H9 (cell line): ENCODE measurements at places on chromosomes 13 and 19. TPM values are rescaled to one million over a fixed set of nuclear protein-coding genes. Genes with fewer than 3 reads are reported as not detected.
A peak's percentile ranks its signal among the peaks of the same experiment; 100 is the strongest.

DNA sequence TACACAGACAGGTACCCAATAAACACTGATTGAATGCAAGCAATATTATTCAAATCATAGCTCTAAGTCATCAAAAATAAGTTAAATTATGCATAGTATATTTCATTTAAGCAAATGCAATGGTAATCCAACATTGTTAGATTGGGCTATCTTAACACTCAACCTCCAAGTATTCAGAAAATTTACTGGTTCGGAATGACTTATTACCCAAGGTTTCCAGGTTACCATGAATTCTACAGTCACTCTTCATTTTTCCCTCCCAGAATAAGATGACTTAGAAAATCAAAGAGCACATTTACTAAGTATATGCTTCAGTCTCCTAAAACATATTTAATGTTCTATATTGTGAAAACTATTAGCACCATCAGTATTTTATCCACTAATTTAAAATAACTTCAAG, 6.0 kb downstream of the UBL3 start:
- DNase-seq = no peak
- H3K27ac ChIP-seq = no peak overlapping the region
- H3K4me1 ChIP-seq = peaks cover 5% of the 10 kb centered on the region; the same call in 1 of the 2 replicates
- H3K36me3 ChIP-seq = no peaks in the 10 kb centered on the region
- no peak overlapping the region for H3K4me3 ChIP-seq

- H3K4me1 ChIP-seq = no peaks in the 10 kb centered on the region
- no peak for DNase-seq
- H3K4me3 ChIP-seq = no peak overlapping the region
- H3K27ac ChIP-seq = no peak overlapping the region
These were observed 24.2 kb upstream of the SLC7A10 start for GRCh38 chr19:33249740-33250366.

The CD320 gene
- total RNA-seq = 68.1 and 72.1 TPM in 2 replicates

DNA sequence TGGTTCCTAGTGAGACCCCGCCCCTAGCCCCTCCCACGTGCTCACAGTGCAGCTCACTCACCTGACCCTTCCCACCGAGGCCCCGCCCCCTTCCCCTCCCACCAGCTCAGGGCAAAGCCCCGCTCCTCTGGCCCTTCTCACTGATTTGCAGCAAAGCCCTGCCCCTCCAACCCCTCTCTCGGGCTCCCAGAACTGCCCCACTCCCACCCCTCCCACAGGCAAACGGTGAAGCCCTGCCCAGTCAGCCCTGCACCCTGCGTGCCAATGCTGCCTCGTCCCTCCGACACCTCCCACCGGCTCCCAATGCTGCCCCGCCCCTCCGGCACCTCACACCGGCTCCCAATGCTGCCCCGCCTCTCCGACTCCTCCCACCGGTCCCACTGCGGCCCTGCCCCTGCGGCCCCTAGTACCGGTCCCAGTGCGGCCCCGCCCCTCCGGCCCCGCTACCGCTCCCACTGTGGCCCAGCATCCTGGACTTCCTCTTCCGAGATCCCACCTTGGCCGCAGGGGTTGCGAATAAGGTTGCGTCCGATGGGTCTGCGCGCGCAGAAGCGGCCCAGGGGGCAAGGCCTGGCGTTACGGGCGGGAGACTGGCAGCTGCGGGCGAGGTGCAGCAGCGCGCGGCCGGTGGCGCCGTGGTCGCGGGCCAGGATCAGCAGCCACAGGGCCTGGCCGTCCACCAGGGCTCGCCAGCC, 834 bp downstream of the FBXO27 start:
- H3K4me1 ChIP-seq = no peaks in the 10 kb centered on the region; the same call in 1 of the 2 replicates
- DNase-seq = peak; percentile 100
- H3K4me3 ChIP-seq = peak overlapping the region; percentile 72
- H3K36me3 ChIP-seq = peaks cover 22% of the 10 kb centered on the region
- no peak overlapping the region for H3K27ac ChIP-seq

GRCh38 chr19:49022116-49022515, 2.0 kb downstream of the CGB3 start:
- H3K4me3 ChIP-seq = no peak overlapping the region
- H3K27ac ChIP-seq = no peak overlapping the region
- no peaks in the 10 kb centered on the region; the same call in 2 of the 3 replicates for H3K36me3 ChIP-seq
